ENCODE measurements at places on chromosomes 4 and X.

GRCh38 chr4:165328101-165328425 lies 594 bp downstream of the MSMO1 start:
- no peak for DNase-seq

DNA sequence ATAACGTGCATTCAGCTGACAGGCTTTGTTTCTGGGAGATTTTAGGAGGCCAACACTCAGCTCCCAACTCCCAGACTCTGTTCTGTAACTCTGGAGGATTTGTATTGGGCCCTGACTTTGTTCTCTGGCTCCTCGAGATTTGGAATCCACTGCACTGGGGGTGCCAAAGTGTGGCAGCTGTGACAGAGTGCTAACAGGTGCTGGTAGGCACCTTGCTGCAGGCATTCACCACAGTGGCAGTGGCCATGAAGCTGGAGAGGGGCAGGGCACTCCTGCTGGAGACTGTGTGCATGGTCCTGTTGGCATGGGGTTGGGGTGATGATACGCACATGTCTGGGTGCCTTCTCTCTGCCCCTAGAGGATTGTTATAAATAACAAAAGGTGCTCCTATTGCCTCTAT lies 1094.9 kb upstream of the SLIT2 start:
- DNase-seq: no peak

DNA sequence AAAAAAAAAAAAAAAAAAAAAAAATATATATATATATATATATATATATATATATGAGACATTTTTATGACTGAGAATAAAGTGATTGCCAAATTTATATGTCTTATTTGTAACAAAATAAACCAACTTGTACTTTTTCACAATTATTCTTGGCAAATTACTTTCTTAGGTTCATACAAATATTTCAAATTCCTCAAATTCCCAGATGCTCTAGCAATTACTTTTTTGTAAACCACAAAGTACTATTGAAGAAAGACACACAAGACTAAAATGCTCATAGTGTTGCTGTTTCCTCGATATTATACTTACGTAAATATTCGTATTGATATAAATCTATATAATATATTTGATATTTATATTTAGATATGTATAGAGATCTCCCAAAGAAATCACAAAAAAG lies 390.0 kb downstream of the FAT4 start:
- DNase-seq: no peak

GRCh38 chr4:76673362-76673761 lies 224.6 kb downstream of the SOWAHB start:
- DNase-seq: no peak

- no peak for DNase-seq
These were observed 53.1 kb downstream of the FANCB start for GRCh38 chrX:14819769-14820168.

Measured in chondrocyte (in vitro differentiated cells).